ENCODE measurements at places on chromosomes 6 and 20.
A peak's percentile ranks its signal among the peaks of the same experiment; 100 is the strongest.

DNA sequence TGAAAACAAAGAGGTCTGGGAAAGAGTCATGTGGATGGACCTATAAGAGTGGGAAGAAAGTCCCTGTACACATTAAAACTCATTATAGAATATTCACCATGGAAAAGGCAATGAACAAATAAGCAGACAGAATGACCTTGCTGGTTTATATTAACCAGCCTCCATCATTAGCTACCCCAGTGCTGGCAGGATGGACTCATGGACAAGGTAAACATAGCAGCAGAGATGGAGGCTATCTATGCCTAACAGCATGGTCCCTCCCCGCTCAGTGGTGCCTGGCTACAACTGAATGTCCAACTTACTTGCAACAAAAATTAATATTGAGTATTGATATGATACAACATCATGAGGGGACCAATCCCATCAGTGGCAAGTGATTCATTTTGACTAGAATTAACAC lies 4.5 kb upstream of the ZKSCAN3 start:
- DNase-seq: no peak

- DNase-seq: no peak
These were observed 75.1 kb downstream of the ARID1B start for GRCh38 chr6:156852147-156852857.

GRCh38 chr6:31945507-31946369 lies at the start of gene CFB:
Gene CFB, plus strand, starts transcription at chr6:31946095. Its CDS starts 127 bp downstream, at chr6:31946222.
- DNase-seq: no peak

GRCh38 chr6:85015396-85015990 lies 251.1 kb upstream of the TBX18 start:
- peak; percentile 61 for DNase-seq

DNA sequence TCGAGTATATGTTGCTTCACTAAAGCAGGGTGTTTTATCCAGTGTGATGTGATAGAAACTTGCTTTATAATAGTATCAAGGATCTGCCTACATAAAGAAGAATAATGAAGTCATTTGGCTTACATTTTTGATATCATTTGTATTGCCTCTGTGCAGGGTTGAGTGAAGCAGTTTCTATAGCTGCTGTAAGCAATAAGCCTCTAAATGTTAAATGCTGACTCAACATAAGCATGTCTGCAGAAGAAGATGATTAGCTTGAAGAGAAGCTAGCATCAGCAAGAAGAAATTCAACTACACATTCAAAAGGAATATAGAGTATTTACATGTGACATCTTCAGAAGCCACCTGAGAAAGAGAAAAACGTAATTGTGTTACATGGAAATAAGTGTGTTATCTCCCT lies 17.6 kb downstream of the SLC35F1 start:
- DNase-seq: no peak

- DNase-seq: no peak
These were observed 791 bp upstream of the STX11 start for GRCh38 chr6:144149558-144149893.

- DNase-seq: no peak
These were observed 126.4 kb upstream of the CD93 start for GRCh38 chr20:23212464-23212995.

DNA sequence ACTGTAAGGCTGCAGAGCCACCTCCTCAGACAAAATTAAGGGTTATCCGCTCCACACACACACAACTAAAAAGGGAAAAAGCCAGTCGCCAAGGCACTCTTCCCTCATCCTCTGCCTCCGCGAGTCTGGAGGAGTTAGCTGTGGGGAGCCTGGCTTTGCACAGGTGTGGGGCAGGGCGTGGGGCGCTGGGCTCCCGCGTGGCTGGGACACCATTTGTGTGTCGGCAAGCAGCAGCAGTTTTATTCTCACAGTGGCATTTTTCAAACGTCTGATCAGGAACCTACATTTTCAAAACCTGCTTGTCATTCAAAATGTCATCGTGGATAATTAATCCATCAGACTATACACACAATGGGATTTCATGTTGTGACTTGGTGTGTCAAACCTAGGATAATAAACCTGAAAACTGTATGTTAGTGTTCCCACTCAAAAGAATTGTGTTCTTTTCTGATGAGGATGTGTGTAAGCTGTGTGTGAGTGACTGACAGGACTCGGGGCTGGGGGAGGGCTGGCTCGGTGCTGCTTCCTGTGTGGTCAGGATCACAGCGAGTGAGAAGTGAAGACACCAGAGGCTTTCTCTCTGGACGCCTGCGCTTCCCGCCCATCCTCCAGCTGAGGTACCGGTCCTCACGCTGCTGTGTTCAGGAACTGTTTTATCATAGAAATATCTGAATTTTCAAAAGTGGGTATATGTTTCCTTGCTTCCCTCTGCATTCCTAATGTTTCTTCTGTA lies 83.1 kb downstream of the IRF4 start:
- peak; percentile 73 for DNase-seq

DNA sequence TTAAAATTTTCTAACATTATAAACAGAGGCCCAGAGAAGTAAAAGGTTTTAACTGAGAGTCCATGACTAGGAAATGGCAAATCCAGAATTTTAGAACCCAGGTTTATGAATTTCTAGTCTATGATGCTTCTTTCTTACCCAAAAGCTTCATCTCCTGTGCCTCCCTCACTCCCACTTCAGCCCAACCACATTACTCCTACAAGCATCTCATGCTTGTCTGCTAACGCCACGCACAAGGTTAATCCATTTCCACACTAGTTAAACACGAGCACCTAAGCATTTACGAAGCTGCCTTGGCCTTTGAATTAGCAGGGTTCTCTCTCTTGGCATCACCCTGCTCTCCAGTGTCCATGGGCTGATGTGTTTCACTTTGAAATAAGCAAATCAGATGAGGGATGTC lies 32.0 kb downstream of the TNFRSF21 start:
- DNase-seq: no peak

GRCh38 chr20:36483919-36484808 lies 57.2 kb upstream of the MYL9 start:
- no peak for DNase-seq

GRCh38 chr6:88013554-88013953 lies 34.1 kb upstream of the SPACA1 start:
- DNase-seq: no peak

- DNase-seq: peak; percentile 35
These were observed 35.0 kb downstream of the FOXF2 start for GRCh38 chr6:1424306-1424927.

DNA sequence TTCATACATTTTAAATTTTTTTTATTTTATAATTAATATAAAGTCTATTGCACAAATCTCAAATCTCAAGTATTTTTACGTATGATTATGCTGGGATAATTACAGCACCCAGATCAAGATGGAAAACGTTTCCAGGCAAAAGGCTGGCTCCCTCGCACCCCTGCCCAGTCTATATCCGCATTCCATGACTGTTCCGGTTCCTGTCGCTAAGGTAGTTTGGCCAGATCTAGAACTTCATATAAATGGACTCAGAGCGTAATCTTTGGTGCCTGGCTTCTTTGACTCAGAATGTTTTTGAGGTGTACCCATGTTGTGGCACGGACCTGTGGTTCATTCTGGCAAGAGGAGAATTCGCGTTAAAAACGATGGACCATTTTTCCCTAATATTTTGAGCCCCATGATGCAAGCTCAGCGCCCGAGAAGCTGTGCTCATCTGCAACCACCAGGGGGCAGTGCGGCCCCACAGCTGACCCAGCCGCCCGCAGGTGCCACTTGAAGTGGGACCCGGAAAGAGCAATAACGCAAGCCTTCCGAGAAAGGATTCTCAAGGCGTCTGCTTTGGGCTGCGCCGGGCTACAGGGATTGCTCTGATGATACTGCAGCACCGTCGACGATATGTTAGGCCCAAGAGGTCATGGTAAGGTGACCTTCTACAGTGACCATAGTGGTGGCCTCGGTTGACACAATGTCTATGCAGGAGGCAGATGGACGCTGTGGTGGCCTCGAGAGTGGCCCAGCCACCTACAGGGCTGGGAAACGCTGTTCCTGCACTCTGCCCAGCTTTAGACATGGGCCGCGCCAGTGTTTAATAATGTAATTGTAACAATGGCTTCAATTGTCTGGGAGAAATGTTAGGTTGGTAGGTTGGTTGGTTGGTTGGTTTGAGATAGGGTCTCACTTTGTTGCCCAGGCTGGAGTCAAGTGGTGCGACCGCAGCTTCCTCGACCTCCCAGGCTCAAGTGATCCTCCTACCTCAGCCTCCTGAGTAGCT lies 160.1 kb downstream of the ZMYND8 start:
- peak; percentile 81 for DNase-seq

DNA sequence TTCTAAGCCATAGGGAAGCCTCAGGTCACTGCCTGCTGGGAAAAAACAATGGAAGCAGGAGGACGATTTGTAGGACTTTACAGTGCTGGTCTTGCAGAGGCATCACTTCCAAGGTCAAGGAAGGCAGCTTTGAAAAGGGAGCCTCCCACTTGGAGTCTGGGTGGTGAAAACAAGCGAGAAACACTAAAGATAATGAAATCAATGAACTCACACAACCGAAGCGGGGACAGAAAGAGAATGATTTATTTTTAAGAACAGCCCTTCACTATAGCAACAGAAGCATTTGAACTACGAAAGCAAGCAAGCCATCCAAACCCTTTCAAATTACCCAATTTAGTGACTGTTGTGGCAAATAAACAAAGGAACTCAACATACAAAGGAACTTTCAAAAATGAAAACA lies 227.5 kb downstream of the THBS2 start:
- DNase-seq: no peak

DNA sequence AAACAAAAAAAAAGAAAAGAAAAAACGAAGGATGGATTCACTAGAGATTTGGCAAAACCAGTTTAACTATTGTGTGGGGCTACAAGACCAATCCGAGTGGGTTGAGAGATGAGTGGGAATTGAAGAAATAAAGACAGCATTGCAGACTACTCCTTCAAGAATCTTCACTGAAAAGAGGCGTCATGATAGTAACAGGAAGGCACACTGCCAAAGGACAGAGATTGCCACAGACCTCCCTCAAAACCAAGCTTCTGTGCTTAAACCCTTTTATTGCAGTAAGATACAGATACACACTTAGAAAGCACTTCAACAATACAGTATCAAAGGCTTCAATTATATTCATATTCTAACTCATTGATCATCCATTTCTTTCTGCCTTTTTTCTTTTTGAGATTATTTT lies 103.9 kb downstream of the IPCEF1 start:
- DNase-seq: no peak

- DNase-seq: no peak
These were observed 791.1 kb downstream of the MAFB start for GRCh38 chr20:39897781-39898466.

- no peak for DNase-seq
These were observed 12.4 kb downstream of the GABBR1 start for GRCh38 chr6:29620630-29621029.

- no peak for DNase-seq
These were observed 117.0 kb upstream of the EDN1 start for GRCh38 chr6:12173181-12173580.

- DNase-seq: no peak
These were observed 50.8 kb upstream of the MBOAT1 start for GRCh38 chr6:20263059-20263458.

DNA sequence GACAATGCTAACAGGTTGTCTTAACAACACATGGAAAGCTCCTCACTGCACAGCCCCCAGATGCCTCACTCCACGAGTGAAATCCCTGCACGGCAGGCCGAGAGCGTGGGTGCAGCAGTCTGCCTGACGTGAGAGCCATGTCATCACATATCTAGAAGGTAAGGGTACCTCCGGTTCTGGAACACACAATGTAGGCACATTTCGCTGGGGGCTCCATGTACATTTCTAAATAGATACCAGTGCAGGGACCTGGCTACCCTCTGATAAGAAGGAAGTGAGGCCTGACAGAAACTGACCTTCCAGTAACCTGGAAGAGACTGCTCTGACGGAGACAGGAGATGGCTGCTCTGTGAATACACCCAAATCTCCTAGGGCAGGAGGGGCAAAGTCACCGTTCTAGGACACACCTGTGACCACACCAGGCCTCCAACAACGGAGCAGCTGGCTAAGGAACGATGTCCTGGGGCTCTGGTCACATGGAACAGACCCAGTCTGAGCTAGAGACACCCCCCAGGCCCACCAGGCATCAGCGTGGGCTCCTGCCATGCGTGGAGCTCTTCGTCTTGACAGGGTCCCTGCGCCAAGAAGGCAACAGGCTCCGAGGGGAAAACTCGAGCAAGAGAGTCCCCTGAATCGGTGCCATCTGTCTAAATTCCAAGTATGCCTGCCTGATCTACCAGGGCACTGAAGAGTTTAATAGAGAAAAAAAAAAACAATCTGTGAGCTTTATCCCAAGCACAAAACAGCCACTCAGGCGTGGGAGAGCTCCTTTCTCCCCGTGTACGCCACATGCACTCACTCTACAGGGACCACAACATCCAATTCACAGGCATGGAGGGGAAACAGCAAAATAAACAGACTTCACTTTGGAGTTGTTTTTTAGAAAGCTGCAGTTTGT lies 27.5 kb downstream of the RNASET2 start:
- no peak for DNase-seq

- DNase-seq: no peak
These were observed 37.4 kb upstream of the FAM83C start for GRCh38 chr20:35329435-35330139.

GRCh38 chr20:41360831-41361756 lies 5.5 kb downstream of the EMILIN3 start:
- DNase-seq: no peak

DNA sequence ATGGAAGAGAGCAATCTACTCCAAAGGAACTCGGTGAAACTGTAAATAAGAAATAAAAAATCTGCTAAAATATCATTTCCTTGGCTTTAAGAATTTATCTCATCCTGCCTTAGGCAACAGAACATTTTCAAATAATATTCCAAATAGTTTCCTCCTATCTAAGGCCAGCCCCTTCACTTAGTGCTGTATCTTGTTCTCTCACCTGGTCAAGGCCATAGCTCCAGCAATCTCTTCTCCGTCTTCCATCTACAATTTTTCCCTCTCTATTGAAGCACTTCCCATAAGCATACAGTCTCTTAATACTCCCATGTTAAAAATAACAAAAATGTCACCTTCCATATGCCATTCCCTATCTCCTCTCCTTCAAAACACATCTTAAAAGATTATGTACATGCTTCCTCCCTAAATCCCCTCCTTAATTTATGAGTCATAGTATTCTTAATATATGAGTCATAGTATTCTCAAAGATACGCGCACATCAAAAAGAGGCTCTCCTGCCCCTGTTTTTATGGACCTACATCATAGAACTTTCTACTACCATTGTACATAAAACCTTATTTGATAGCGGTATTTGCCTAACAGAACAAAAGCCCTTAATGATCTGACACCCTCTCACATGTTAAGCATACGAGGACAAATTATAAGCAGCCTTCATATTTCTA lies 146.9 kb downstream of the PDE10A start:
- DNase-seq: no peak

GRCh38 chr6:47075168-47075567 lies 33.0 kb upstream of the ADGRF1 start:
- DNase-seq: no peak

DNA sequence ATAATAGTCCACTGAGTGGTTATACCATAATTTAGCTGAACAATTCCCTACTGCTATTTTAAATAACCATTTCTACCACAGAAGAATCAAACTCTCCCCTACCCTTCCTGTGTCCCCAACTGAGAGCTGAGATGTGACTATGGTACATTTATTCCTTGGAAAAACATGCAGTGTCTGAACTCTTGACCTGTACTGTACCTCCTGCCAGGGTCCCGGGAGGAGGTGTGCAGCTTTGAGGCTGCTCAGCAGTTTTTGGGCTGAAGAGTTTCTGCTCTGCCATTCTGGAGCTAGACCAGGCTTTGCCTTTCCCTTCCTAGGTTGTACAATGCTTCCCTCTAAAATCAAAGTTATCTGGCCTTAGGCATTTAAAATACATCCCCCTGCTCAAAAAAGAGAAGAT lies 275.1 kb upstream of the SGK1 start:
- no peak for DNase-seq
